SHP77 (cell line): ENCODE measurements at places on chromosomes 5 and 9.
A peak's percentile ranks its signal among the peaks of the same experiment; 100 is the strongest.

GRCh38 chr5:172860520-172861443, 26.7 kb downstream of the ERGIC1 start:
- DNase-seq = no peak

DNA sequence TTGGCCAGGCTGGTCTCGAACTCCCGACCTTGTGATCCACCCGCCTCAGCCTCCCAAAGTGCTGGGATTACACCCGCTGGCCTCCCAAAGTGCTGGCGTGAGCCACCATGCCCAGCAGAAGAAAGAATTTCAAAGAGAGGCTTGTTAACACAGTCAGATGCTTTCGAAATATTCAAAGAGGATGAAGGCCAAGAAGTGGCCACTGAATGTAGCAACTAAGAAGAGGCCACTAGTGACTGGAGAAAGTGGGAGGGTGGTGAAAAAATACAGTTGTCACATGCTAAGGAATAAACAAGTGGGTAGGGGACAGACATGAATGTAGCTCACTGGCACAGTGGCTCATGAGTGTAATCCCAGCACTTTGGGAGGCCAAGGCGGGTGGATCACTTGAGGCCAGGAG, 13.0 kb upstream of the TPM2 start:
- no peak for DNase-seq

- DNase-seq = peak; percentile 56
Observed at GRCh38 chr5:36944607-36945225, 68.1 kb downstream of the NIPBL start.

DNA sequence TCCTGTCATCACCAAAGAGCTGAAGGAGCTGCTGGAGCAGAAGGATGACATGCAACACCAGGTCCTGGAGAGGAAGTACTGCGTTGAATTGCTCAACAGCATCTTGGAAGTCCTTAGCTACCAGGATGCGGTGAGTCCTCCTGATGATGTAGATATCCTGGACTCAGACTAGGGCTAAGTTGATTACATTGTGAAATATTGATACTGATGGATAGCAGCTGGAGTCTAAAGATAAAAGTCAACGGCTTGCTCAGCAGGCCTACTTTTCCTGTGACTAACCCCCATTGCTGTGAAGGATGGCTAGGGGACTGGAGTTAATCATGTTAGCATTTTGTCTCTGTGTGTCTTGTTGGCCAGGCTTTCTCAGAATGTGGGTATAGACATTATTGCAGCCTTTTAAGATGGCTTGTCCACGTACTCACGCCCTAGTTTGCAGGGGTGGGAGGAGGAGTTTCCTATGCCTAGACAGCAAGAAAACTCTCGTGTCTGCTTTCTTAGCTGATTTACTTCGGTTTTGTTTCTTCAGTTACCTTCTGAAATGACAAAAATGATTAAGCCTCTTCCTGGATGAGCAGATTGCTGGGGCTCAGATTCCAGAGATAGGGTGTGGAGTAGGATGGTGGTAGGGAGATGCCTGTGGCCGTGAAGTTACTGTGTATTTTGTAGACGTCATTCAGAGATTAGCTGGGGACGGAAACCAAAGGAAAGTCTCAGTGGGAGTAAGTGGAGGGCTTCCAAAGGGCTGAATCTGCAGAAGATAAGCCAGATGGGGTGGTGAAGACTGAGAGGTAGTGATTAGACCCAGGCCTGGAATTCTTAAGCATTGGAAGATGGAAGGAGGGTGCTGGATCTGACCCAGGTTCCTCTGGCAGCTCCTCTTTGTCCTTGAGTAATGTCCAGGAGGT, 166.3 kb downstream of the DOCK2 start:
- no peak for DNase-seq
